ENCODE measurements at places on chromosomes 7 and 10.

DNA sequence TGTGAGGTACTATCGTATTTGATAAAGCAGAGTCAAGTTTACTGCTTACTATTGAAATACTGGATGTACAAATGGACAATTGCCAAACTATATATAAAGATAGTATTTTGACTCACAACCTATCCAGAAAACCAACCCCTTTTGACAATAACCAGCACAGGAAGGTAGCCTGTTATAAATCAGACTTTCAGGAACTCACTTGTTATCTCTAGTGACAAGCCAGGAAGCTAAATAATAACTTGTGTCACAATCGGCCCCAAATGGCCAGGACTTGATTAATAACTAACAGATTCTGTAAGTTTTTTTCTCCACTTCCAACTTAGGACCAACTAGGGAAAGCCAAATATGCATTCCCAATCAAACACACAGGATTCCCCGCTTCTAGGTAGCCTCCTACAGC lies 38.8 kb upstream of the SLC35G1 start:
- DNase-seq = no peak

DNA sequence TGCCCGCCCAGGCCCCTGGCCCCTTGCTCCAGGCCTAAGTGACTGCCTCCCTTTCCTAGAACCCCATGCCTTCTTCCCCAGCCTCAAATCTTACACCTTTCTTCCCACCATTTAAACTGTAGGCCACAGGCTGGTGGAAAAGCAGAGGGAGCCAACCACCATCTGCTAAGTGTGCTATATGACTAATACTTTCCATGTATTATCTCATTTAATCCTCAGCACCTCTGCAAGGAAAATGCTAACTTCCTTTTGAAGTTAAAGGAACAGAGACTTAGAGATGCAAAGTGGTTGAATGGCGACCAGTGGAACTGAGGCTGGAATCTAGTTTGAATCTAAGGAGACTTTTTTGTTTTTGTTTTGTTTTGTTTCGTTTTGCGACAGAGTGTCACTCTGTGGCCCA lies 17.8 kb upstream of the MTPAP start:
- DNase-seq = no peak

- no peak for DNase-seq
These were observed 99.0 kb downstream of the GNAT3 start for GRCh38 chr7:80412842-80413241.

GRCh38 chr7:101166909-101167644 lies 1.7 kb upstream of the VGF start:
- DNase-seq = peak; percentile 38

GRCh38 chr10:119242186-119242585 lies 34.8 kb downstream of the GRK5 start:
- DNase-seq = no peak

DNA sequence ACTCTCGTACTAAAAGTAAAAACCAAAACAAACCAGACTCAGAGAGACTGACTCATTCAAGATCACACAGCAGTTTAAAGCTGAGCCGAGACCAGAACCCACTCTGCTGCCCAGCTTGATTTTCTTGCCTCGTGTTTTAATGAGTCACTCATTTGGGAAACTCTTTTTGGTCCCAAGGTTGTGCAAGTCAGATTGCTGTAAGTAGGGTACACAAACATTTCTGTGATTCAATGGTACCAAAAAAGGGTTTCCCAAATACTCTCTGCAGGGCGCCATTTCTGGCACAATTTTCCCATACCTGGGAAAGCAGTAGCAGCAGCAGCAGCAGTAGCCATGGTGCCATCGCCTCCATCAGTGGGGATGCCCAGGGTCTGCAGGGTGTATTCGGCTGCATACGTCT lies 69.9 kb downstream of the ASAH2B start:
- DNase-seq = no peak

DNA sequence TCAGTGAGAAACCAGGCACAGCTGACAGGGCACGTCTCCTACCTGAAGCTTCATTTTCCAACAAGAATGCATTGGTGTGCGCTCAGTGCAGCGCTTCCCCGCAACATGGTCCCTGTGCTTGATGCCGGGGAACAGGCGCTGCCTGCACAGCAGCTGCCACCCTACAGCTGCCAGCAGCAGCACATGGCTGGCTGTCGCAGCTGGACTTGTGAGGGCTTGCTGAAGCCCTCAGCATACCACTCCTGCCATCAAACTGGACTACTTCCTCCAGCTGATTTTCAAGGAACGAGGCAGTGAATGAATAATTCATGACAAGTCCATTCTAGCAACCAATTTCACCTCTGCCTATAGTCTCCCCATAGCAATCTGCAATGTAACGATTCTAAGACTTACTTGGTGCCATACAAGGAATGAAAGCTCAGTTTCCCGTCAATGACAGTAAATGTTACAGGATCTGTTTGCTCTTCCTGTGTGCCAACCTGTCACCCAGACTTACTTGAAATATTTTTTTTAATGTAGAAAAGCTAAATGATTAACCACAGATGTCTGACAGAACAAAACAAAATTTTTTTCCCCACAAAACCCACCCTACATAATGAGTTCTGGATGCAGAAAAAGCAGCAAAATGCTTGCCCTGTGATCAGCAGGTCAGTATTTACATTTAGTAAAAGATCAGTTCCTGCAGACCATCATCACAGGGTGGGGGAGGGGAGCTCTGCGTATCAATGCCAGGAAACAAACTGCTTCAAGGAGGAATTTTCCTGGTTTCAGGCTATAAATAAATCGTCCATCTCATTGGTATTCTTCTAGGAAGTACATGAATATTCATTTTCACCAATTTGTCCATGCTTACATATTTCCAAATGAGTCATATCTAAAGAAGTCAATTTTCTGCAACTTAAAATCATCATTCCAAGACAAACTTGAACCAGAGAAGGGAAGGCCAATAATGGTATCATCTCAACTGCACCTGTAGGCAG lies 140.6 kb downstream of the ALOX5 start:
- DNase-seq = peak; percentile 65

- DNase-seq = no peak
These were observed 973.0 kb downstream of the CNTNAP2 start for GRCh38 chr7:147089608-147090007.

GRCh38 chr7:1361016-1361755 lies 98.1 kb downstream of the MICALL2 start:
- no peak for DNase-seq

GRCh38 chr10:33227489-33227888 lies 107.0 kb downstream of the NRP1 start:
- DNase-seq = no peak

GRCh38 chr7:29565982-29566746 lies 2.5 kb downstream of the PRR15 start:
- DNase-seq = no peak

DNA sequence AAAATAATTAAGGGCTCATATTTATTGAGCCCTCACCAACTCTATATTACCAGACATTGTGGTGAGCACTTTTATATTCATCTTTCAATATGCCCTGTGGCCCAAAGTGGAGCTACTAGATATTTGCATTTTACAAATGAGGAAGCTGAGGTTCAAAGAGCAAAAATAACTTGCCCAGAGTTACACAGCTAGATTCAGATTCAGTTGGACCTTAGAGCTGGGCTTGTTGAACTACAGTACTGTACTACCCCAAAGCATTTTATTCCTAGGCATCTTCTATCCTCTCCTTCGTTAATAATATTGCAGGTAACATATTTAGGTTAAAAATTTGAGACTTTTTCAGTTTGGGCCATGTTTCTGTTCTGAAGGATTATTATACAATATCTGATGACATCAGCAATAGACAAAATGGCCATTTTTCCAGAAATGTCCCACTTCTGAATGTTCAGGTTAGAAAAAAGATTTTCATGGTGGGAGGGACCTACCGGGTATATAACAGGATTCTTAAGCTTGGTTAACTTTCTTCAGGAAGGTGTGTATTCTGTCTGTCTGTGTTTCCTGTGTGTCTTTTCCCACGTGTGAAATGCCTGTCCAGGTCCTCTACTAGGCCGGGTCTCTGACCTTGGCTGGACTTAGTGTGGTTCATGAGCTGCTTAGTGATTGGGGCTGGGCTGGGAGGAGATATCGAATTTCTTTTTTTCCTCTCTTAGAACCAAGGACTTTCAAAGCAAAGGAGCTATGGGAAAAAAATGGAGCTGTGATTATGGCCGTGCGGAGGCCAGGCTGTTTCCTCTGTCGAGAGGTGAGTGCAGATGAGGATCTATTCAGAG lies 13.6 kb downstream of the PRXL2A start:
- DNase-seq = no peak

GRCh38 chr10:84360637-84361365 lies 32.4 kb downstream of the CCSER2 start:
- DNase-seq = no peak

GRCh38 chr10:128122931-128123330 lies 3.3 kb downstream of the MKI67 start:
- no peak for DNase-seq

DNA sequence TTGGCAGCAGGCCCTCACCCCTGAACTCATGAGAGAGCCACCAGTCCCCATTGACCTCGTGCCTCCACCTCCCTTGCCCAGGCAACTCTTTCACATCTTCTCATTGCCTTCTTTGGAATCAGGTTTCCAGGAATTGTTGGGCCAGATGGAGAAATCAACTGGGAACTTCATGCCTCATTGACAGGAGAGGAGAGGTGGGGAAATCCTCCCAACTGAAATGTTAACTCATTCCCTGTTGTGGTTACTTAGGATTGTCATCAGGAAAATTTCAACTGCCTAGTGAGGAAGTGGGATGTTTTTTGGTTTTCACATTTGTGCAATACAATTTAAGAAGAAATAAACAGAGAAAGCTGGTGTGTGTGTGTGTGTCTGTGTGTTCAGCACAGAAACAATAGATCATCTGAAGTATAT lies 106.6 kb upstream of the INHBA start:
- no peak for DNase-seq

DNA sequence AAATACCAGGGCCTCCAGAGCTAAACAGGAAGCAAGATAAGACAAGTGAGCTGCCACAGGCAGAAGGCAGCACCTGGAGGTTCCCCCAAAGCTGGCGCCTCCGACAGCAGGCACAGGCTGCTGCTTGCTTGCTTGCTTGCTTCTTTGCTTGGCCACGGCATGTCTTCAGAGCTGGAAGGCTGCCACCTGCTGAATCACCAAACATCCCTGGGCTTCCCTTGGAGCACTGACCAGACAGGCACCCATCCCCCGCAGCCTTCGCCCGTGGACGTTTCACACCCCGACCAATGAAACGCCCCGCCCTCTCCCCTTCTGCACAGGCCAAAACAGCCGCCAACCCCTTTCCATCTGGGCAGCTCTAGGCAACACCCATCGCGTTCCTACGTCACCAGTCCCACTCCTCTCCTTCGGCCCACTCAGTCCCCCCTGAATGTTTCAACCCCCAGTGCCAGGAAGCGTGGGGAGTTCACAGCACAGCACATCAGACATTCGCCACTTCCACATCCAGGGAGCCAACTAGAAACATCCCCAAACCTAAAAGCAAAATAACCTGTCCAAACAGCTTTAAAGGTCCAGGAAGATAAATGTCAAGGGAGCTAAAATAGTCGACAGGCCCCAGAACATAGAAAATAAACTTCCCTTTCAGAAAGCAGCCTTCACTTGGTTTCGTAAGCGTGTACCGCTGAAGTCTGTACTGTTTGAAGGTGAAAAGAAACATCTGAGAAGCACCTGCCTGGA lies 1.6 kb downstream of the SGMS1 start:
- peak; percentile 23 for DNase-seq

DNA sequence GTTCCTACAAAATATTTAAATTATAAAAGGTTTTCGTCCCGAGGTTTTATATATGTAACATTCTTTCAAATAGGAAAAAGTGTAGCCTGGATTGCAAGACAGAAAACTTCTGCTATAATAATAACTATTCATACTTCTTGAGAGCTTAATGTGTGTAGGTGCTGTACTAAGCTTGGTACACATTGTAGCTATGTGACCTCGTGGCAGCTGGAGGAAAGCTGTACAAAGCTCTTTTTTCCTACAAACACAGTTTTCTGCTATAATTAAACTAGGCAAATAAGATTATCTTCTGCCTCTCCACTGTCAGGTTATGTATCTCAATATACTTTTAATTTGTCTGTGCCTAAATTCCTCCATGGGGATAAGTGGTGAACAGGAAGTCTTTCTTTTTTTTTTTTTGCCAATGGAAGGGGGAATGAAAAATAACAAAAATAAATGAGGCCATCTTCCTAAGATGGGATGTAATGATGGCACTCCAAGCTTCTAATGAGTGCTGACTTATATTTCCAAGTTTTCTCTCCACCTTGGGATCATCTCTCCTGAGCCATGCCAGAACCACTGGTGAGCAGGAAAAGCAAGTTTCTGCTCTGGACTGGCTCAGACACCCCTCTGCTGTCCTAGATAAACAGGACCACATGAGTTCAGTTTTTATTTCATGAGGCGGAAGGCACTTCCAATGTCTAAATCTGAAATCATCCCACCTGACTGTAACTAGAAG lies 9.9 kb downstream of the SGMS1 start:
- DNase-seq = no peak

DNA sequence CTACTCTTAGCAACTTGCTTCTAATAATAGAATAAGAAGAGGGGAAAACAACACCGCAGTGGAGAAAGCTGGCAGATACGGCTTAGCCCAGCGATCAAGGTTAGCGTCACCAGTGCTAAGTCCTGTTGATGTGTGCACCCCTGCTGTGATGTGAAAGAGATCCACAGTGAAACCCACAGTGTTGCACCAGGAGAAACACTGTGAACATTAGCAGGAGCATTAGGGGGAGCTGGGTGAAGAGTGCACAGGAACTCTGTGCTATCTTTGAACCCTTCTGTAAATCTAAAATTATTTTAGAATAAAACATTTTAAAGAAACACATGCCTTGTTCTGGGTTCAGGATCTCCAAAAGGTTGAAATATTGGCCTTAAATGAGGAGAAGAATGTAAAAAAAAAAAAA lies 154.1 kb upstream of the UNC5B start:
- DNase-seq = no peak

- DNase-seq = no peak
These were observed 11.9 kb downstream of the HECW1 start for GRCh38 chr7:43124388-43124787.

- no peak for DNase-seq
These were observed 82.3 kb upstream of the ADRB1 start for GRCh38 chr10:113961182-113962031.

- no peak for DNase-seq
These were observed 113.8 kb upstream of the PPP2R2D start for GRCh38 chr10:131786756-131787605.

- DNase-seq = no peak
These were observed 166.8 kb downstream of the MACC1 start for GRCh38 chr7:20050241-20050966.

GRCh38 chr10:16425449-16425848 lies 11.4 kb upstream of the PTER start:
- DNase-seq = no peak

Data from NCI-H1694 (cell line).